HS-5 (cell line): ENCODE measurements at places on chromosomes 3 and 15.

- DNase-seq: peak; percentile 63
These were observed 98.3 kb upstream of the VGLL3 start for GRCh38 chr3:87088993-87089841.

GRCh38 chr3:72254483-72254882, 469.5 kb upstream of the PROK2 start:
- no peak for DNase-seq

DNA sequence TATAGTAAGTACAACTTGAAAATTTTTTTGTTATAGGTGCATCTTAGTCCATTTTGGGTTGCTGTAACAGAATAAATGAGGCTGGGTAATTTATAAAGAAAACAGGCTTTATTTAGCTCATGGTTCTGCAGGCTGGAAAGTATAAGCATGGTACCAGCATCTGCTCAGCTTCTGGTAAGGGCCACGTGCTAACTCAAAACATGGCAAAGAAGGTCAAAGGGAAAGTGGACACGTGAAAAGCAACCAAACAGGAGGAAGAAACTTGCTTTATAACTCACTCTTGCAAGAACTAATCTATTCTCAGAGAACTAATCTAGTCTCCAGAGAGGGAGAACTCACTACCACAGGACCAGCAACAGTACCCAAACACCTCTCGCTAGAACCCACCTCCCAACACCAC, 9.1 kb downstream of the HDGFL3 start:
- no peak for DNase-seq

DNA sequence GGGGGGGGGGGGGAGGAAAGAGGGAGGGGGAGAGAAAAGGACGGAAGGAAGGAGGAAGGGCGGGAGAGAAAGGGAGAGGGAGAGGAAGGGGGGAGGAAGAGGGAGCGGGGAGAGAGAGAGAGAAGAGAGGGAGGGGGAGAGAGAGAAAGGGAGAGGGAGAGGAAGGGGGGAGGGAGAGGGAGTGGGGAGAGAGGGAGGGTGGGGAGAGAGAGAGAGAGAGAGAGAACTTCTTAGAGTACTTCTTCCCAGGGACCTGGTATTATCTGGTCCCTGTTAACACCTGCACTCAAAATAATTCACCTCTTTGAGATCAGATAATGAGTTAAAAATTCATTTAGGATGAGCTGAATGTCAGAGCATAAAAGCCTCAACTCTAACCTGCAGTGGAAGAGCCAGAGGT, 1.1 kb downstream of the SEC13 start:
- no peak for DNase-seq

DNA sequence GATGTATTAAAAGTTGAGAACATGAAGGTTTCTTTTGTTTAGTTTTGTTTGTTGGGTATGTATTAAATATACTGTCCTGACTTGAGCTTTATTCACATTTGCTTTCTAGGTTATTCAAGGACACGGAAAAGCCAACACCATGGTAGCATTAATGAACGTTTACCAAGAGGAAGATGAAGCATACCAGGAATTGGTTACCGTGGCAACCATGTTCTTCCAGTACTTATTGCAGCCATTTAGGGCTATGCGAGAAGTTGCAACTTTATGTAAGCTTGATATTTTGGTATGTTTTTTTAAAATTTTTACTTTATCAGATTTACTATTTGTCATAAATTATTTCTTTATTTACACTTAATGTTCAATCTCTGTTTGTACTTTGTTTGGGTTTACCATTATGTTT, 3.6 kb downstream of the WHAMM start:
- no peak for DNase-seq

GRCh38 chr3:194323785-194324735, 27.1 kb downstream of the CPN2 start:
- DNase-seq: no peak

- DNase-seq: no peak
These were observed 64.8 kb upstream of the SEC61A1 start for GRCh38 chr3:127987309-127987995.

- DNase-seq: peak; percentile 72
These were observed 55.8 kb upstream of the LMCD1 start for GRCh38 chr3:8445861-8446260.

DNA sequence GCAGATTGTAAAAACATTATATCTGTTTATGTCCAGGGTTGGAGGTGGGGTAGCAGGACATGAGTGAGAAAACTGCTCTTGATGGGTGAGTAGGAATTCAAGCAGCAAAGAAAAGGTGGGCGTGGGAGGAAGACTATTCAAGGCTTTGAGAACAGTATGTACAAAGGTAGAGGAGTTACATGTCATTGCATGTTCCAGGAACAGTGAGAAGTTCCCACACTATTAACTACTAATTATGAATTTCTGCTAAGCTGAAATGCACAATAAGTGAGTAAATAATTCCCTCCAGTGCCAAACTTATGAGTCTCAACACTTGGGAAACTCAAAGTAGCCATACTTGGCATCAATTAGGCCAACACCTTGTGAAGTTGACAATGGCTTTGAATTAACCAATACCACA, 80.1 kb downstream of the SRGAP3 start:
- no peak for DNase-seq

- no peak for DNase-seq
These were observed 484.6 kb downstream of the ROBO2 start for GRCh38 chr3:77524463-77524862.

GRCh38 chr3:173398111-173398479, 551 bp downstream of the NLGN1 start:
- peak; percentile 42 for DNase-seq

DNA sequence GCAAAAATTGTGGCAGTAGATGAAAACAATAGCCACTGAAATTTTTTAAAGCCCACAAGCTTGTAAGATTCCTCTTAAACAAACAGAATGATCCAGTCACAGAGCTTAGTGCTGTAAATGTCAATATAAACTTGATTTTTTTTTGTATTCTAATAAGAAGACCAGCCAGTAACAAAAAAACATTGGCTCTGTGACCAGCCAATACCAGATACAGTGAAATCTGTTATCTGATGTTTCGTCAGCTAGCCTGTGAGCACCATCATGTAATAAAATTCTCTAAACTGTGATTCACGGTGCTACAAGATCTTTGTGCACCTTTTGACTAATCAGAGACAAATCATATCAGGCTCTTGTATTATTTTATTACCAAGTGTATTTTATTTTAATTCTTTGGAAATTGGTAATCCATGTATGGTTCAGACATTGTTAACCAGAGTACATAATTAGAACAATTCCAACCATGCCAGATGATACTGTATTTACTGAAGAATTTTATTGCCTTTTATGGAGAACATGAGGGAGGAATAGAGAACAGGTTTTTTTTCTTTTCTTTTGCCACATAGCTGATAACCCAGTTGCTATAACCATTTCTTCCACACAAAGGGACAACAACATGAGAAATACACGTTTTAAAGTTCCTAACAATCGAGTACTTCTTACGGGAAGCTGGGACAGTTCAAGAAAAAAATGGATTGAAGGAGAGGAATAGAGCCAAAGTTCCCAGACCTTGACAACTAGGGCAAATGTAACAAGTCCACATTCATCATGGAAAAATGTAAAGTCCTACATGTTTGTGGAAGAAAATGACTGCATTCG, 71.9 kb downstream of the FILIP1L start:
- DNase-seq: peak; percentile 80

DNA sequence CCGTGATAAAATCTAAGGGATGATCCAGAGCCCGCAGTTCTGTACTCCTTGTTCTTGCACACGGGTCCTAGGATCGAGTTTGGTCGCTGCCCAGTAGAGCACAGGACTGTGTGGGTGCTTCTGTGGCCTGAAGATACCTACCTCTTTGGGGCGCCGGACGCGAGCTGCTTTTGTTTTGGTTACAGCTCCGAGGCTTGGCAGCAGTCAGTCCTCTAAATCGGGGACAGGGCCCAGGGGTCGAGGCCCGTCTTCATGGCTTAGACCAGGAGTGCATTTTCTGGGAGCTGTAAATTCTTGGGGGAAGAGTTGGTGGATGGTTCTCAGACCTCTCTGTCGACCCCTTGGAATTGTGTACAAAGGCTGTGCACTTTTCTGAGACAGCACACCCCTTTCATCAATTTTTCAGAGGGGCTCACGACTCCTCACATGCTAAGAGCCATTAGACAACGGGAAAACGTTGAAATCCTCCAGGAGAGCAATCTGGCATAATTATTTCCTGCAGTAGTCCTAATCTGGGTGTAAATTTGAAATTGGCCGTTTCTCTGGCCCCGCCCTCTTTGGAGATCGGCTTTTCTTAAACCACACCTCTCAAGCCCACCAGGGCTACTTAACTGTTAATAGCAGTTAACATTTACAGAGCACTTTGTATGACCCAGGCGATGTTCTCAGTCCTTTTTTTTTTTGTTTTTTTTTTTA, 928 bp downstream of the CEP97 start:
- no peak for DNase-seq

DNA sequence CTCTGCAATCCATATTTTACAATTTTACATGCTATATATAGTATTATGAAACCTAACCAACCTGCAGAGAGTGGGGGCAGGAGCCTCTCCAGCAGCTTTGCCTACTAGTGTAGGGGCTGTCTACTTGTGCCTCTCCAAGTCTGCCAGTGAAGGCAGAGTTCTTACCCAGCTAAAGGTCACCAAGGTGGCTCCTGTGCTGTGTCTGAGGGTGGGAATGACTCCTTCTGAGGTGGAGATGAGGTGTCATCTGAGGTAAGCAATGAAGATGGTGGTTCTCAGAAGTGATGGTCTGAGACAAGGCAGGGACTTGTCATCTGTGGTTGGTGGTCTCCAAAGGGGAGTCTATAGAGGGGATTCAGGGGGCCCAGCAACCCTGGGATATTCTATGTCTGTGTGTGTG, 47.5 kb downstream of the SACM1L start:
- DNase-seq: no peak

- no peak for DNase-seq
These were observed 90.7 kb downstream of the CNTN6 start for GRCh38 chr3:1183320-1184048.

DNA sequence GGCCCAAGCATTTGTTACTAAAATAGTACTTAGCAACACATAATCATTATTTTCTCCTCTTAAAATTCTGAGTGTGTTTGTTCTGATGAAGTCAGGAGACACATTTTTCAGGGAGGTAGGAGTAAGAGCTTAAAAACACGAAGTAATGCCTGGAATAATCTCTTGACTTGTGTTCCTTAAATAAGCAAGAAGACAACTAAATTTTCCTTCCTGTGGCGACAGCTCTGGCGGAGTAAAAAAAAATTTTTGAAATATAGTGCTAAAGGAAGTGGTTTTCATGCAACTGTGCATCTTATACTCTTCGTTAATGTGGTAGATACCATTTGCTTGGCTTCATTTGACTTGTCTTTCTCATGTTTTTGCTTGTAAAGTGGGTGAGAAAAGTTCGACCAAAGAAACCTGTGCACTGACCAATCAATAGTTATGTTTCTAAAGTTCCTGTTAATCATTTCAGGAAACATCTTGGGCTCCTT, 11.1 kb upstream of the MBNL1 start:
- DNase-seq: no peak

DNA sequence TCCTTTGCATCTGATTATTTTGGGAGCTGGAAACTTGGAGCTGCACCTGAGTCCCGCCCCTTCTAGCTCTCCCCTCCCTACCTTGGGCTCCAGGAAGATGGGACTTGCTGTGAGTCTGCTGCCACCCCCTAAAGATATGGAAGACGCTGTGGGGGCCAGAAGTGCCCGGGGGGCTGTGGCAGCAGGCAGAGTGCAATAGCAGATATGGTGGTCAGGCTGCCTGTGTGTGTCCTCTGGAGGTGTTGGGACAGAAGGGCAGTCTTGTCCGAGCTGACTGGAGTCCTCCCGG, 485 bp downstream of the PAK6 start:
- no peak for DNase-seq

DNA sequence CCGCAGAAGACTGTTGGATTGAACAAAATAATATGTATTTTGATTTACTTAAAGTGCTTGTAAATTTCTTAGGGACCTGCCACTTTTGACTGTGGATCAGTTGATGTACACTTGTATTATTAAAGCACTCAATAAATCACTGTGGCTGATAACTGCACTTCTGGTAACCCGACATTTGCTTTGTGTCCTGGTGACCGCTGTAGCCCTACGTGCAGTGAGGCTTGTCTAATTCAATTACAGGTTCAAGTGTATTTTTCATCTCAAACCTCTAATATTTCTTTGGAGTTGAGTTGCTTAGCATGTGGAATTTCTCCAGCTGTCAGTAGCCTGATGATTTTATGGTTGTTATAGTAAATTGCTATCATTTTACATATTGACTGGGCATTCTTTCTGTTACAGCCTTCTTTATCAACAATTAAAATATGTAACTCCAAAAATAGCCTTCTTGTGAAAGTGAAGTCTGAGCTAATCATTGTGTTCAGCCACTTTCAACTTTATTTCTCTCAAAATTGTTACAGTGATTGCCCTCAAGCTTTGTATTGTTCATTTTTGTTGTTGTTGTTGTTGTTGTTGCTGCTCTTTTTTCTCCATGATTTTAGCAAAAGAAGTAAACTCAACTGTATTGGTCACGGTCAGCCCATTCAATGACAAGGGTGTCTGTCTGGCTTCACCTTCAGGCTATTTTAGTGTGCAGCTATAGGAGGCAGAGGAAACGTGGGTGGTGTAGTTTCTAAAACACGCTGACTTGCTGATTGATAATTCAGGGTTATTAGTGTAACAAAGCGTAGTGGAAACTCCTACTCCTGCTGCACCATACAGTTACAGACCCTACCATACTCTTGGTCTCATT, 215.1 kb upstream of the UBE2E1 start:
- DNase-seq: no peak

DNA sequence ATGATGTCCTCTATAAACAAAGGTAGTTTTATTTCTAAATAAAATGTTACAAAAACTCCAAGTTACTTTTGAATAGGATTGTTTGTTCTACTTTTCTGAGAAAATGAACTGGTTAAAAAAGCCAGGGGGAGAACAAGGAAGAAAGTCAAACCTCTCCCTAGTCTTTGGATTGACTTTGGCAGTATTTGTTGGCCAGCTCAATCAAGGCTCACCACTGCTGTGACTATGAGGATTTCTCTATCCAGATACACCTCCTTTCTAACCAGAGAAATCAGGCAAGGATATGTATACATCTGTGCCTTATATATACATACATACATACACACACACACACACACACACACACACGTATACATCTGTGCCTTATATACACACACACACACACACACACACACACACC, 107.8 kb downstream of the FEZF2 start:
- DNase-seq: no peak

DNA sequence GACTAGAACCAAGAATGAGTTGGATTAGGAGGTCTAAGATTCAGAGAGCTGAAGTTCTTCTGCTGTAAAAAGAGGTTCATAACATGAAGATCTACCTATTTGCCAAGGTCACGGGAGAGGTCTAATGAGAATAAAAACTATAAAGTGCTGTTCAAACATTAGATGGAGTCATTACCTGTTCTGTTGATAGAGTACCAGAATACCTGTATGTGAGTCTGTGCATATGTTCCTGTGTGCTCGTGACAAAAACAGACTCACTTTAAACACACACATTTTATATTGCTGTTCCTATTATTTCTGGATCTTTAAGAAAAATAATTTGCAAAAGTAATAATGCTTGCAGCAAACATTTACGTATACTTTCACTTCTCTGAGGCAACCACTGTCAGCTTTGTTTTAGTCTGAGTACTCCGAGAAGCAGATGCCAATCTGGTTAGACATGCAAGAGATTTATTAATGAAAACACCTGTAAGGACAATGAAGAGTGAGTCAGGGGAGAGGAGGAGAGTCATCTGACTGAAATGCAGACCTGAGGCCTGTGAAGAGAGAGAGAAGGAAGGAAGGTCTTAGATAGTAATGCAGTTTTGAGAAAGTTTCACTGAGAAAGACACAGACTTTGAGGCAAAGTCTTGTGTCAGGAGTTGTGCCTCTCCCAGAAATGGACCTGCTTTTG, 221.2 kb downstream of the SQOR start:
- peak; percentile 19 for DNase-seq
